Endothelial cell of umbilical vein (primary cell): ENCODE measurements at places on chromosomes 4 and X.

DNA sequence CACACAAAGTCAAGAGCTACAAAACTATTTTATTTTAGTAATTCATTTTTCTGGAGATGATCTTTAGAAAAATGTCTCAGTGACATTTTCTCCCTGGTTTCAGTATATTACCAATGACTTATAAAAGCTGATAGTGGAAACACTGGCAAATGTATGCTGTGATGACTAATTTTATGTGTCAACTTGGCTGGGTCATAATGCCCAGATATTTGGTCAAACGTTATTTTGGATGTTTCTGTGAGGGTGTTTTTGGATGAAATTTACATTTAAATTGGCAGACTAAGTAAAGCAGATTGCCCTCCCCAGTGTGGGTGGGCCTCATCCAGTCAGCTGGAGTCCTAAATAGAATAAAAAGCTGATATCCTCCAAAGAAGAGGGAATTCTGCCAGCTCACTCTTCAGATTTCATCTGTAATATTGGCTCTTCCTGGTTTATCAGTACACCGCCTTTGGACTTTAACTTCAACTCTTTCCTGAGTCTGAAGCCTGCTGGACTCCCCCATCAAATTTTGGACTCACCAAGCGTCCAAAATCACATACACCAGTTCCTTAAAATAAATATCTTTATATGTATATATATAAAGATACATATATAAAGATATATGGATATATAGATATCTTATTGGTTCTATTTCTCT, 31.2 kb upstream of the RAB40A start:
- no peak for DNase-seq

DNA sequence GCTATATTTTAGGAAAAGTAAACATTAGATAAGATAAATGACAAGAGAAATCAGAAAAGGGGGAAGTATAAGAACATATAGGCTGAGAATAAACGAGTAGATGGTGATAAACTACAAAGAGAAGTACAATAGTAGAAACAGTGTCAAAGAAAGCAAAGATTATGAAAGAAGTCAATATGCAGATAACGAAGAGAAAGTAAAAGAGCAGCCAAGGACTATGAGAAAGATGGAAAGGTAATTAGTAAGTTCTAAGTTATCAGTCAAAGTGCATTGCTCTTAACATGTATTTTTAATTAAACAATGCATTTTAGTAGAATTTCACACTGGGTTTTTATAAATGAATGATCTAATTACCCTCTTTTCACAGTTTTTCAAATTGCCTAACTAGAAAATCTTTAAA, 1801.3 kb upstream of the PCDH10 start:
- DNase-seq: no peak

DNA sequence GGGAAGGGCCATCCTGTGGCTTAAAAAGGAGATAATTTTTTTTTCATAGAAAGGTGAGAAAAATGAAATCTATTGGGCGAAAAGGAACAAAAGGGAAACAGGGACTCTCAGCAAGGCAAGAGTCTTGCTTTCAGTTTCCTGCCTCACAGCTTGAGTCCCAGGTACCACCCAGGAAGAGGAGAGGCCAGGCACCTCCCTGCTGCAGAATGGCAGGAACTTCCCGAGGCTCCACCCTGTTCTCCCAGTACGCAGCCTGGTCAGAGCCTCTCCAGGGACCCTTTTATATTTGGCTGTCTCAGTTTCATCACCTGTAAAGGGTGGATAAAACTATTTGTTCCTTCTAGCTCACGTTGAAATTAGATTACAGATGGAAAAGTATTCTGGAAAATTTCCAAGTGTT, 33.8 kb downstream of the UCHL1 start:
- no peak for DNase-seq

GRCh38 chr4:124437853-124438495, 274.6 kb downstream of the ANKRD50 start:
- peak; percentile 47 for DNase-seq

DNA sequence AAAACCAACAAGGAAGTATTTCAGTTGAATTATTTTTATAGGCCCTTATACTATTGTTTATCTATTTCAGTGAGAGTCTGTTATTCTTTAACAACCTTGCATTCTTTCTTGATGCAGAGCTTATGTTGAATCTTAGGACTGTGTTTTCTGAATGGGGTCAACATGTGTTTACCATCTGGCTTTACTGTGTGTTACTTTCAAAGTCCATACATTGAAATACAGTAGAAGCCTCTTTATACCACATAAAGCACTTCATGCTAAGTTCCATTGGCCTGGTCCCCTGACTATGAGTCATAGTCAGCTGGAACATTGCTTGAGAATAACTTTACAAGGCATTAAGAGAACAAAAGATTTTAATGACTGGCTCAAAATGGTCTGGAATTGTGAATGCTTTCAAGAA, 152.6 kb downstream of the GASK1B start:
- DNase-seq: peak; percentile 96

- no peak for DNase-seq
Measured at GRCh38 chrX:12159799-12160198, 21.5 kb downstream of the FRMPD4 start.

- DNase-seq: no peak
Measured at GRCh38 chr4:15413010-15413622, 14.7 kb upstream of the C1QTNF7 start.

GRCh38 chr4:40292313-40292759, 42.8 kb upstream of the CHRNA9 start:
- peak; percentile 15 for DNase-seq

- DNase-seq: no peak
Measured at GRCh38 chrX:49042581-49043219, 457 bp downstream of the TFE3 start.

DNA sequence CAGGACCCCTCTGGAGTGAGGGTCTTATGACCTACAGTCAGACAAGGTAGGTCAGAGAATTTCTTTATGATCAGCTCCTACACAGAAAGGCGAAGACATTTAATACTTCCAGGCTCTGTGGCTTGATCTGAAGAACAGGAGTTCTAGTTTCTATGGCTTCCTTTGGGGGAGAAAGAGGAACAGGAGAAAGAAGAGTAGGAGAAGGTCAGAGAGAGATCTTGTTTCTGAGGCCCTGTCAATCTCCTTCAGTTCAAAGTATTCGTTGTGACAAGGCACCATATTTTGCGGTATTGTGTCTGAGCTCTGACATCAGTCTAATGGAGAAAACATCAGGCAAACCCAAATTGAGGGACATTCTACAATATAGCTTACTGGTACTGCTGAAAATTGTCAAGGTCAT, 16.7 kb downstream of the TMSB4X start:
- DNase-seq: no peak

DNA sequence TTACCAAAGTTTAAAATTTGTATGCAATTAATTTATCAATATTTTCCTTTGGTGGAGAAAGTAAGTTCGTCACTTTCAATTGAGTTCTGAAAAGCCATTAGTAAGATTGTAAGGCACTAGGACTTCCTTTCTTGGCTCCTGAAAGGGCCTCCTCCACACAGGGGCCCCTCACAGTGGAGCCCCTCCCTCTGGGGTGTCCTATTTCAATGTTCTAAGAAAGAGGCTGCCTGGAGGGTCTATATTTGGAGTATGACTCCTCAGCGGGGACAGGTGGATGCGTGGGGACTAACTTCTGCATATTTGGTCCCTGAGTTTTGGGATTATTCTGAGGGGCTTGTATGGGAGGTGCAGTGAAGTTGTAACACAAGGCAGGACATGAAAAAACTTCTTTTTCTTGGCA, 1.6 kb upstream of the ARMCX4 start:
- DNase-seq: no peak

GRCh38 chrX:107718156-107718621, 57.4 kb downstream of the TSC22D3 start:
- DNase-seq: peak; percentile 68

- peak; percentile 43 for DNase-seq
Measured at GRCh38 chr4:41176340-41176739, 38.0 kb downstream of the APBB2 start.

GRCh38 chr4:182448281-182449151, 205.3 kb downstream of the TENM3 start:
- DNase-seq: peak; percentile 87

DNA sequence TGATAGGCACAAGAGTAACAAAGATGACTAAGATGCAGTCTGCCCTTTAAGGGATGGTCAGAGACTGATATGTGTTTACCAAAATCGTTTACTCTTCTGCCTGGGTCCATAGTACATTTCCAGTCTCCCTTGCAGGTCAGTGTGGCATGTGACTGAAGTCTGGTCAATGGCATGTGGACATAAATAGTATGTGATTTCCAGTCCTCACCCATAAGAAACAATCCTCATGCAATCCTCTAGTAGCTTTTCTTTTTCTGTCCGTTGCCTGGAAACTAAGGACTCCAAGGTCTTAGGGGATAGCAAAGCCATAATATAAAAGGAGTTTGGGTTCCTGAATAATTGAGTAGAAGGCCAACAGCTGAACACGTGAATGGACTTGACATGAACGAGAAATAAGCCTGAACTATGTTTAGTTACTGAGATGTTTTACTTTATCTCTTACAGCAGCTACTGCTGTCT, 1.1 kb downstream of the SLC9B2 start:
- DNase-seq: peak; percentile 55

DNA sequence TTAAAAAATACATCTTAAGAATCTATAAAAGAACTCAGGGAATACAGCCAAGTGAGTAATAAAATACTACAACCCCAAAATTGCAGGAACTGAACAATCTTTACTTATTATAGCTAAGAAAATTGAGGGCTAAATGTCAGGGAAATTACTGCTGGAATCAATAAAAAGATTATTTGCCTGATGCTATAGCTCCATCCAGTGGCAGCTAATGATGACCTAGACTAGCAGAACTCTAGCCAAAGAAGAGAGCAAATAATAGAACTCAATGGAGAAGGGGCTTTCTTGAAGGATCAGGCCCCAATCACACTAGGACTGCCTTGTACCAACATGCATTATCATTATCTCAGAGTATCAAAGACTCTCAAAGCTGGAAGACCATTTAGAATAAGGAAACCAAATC, 85.0 kb upstream of the FAM241A start:
- peak; percentile 59 for DNase-seq

DNA sequence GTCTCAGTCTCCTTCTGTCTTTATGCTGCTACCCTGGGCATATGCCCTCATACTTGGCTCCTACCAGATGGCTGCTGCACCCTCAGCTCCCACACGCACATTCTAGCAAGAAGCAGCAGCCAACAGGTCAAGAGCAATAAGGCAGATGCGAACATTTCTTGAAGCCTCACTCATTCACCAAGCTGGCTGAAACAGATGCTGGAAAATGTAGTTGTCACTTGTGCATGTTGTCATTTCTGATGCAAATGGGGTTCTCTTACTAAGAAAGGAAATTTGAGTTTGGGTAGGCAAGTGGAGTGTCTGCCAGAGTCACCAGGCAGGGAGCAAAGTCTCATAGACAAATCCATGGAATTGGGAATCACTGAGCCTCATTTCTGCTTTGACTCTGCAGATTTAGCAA, 57.4 kb upstream of the SORBS2 start:
- DNase-seq: no peak

DNA sequence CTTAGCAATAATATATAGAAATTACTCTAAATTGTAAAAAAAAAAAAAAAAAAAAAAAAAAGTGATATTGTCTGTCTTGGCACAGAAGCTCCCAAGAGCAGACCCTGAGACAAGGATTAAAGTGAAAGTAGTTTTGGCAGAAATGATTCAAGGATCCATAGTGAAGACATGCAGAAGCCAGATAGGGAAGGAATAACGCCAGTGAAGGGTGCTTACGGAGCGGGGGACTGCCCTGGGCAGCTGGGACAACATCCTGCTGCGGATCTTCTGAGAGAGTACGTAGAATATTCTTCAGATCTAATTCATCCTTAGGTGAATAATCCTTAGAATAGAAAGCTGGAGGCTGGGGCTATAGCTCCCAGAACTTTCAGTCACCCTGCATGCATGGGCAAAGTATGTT, 39.8 kb downstream of the ARHGAP24 start:
- no peak for DNase-seq

DNA sequence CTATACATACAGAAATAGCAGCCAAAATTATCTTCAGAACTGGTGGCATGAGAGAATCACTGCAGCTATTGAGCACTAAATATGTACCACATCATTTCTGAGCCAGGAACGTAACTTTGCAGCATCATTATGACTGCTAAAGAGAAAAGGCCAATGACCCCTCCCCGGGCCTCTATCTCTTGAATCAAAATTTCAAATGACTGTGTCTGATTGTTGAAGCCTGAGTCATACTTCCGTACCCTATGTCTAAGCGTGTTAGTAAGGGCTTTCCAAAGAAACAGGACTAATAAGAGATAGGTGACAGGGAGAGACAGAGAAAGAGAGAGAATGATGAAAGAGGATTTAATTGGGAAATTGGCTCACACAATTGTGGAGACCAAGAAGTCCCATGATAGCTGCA, 445.5 kb upstream of the SPANXN1 start:
- DNase-seq: no peak

- no peak for DNase-seq
Measured at GRCh38 chr4:144686921-144687320, 41.0 kb downstream of the HHIP start.

GRCh38 chrX:45851434-45851991, 650.8 kb upstream of the DIPK2B start:
- DNase-seq: peak; percentile 1

DNA sequence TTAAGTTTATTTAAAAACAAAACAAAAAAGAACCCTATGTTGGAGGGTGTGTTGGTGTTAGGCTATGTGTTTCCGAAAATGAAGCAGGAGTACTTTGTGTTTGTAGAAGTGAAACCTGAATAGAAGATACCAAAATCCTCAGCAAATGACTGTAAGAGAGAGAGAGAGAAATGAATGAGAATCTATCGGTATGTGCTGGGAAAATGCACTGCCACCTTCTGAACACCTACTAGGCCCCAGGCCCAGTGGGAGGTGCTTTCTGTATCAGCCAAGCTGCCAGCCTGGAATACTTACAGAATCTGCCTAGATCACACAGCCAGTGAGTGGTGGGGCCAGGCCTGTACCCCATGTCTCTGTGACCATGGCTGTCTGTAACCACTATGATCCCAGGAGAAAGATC, 14.9 kb upstream of the PIM2 start:
- DNase-seq: no peak

DNA sequence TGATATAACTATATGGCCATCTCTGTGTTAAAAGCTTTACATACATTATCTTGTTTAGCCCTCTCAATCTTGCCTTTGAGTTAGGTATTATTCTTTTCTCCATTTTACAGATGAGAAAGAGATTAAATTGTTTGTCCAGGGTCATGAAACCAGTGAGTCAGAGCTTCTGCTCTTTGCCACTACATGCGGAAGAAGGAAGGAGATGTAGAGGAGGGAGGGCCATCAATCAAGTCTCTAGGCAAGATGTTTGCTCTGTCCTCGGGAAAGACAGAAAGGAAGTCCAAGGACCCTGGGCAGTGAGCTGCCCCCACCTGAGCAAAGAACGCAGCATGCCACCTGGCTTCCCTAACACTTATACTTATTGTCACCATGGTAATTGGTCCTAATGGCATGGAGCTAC, 133.7 kb upstream of the IL1RAPL2 start:
- no peak for DNase-seq

DNA sequence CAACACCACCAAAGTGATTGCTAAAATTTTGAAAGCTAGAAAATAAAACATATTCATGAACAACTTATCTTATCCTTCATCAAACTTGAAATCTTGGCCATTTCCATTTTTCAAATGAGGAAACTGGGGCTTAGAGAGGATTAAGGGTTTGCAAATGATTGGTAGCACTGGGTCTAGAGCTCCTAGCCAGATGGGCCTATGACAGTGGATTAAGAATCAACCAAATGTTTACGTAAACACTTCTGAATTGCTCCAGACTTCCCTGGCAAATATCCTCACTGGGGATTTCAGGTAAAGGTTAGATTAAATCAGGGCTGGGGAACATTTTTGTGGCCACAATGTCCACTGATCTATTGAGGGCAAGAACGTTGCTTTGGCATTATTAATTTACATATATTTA, 241.2 kb downstream of the ANK2 start:
- DNase-seq: no peak

- no peak for DNase-seq
Measured at GRCh38 chr4:84051089-84051488, 448.0 kb downstream of the NKX6-1 start.
